ENCODE measurements at places on chromosomes 7 and 10.

GRCh38 chr10:127236266-127236665 is 39.9 kb upstream of the INSYN2A start:
- no peak for DNase-seq

DNA sequence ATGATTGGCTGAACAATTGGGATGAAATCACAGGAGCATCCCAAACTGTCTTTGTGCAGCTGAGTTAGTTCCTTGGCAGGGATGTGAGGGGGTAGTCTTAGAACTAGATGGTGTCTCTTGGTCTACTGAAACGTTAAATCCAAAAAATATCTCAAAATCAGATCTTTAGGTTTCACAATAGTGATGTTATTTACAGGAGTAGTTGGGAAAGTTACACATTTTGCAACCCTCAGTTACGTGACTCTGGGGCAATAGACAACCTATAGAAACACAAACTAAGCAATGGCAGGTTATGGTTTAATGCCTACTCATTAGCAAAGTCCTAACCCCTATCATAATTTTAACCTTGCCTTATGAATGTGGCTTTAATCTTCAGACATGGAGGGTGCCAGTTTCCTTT is 24.0 kb downstream of the PKD1L1 start:
- no peak for DNase-seq

- no peak for DNase-seq
Observed at GRCh38 chr7:97167749-97168148, 50.3 kb downstream of the SDHAF3 start.

- no peak for DNase-seq
Observed at GRCh38 chr10:118301211-118301610, 40.9 kb downstream of the FAM204A start.

DNA sequence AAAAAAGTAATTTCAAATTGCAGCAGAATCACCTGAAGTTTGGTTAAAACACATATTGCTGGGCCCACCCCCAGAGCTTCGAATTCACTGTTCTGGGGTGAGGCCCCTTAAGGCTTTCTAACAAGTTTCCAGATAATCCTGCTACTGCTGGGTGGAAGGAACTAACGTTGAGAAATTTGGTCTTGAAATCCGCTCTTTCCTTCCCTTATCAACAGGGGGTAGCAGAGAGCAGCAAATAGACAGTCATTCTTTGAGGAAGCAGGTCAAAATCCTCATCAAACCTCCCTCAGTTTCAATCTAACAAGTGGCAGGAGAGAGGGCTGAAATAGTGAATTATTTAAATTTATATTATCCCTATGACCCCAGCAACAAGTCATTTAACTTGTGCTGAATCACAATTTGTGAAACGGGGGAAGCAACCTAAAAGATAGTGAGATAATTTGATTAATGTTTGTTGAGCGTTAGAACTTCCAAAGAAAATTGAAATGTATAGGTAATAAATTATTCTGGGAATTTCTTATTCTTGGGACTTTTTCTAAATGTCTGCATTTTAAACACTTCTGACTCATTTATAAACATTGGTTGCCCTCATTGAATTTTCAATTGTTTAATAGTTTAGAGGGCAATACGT is 21.7 kb upstream of the MALSU1 start:
- DNase-seq = peak; percentile 33

- no peak for DNase-seq
Observed at GRCh38 chr7:3338161-3338560, 37.1 kb downstream of the SDK1 start.

DNA sequence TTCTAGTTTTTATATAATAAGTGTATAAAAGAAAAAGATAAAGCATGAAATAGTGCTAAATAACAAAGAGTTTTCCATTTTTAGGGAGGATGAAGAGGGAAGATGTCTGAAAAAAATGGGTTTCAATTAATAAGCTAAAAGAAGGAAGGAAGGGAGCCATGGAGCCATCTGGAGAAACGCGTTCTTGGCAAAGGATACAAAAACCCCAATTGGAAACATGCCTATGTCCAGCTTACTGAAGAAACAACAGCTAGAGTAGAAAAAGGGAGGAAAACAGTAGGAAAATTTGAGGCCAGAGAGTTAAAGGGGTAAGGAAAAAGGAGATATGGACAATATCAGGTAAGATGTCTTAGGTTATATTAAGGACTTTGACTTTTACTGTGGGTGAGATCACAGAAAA is 416.2 kb upstream of the GHITM start:
- no peak for DNase-seq

DNA sequence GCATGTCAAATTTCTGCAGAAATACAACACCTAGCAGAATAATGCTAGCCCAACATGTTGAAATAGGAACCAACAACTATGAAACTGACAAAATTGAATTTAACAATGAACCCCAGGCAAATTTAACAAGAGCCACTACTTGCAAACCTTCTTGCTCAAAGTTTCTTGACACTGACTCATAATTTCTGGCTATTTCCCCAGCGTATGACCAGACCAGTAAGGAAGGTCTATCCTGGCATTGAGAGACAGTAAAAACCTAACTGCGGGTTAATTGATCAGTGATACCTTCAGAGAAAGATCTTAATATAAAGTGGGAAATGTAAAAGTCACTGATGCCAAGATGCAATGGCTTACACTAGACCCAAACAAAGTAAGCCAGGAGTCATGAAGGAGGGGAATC is 510.1 kb downstream of the ARL4A start:
- DNase-seq = no peak

- DNase-seq = no peak
Observed at GRCh38 chr10:29895456-29895855, 163.9 kb downstream of the JCAD start.

GRCh38 chr10:98394851-98395440 is 20.0 kb downstream of the PYROXD2 start:
- no peak for DNase-seq

GRCh38 chr7:45116048-45116447 is 4.6 kb upstream of the TBRG4 start:
- no peak for DNase-seq

GRCh38 chr7:128389618-128390329 is 20.0 kb downstream of the IMPDH1 start:
- DNase-seq = no peak

Data from activated T-cell treated with anti-CD3 and anti-CD28 coated beads, Interleukin-2, amount 50 U/mL, for 48 hours (primary cell).